ENCODE measurements at places on chromosomes 2 and 18.

DNA sequence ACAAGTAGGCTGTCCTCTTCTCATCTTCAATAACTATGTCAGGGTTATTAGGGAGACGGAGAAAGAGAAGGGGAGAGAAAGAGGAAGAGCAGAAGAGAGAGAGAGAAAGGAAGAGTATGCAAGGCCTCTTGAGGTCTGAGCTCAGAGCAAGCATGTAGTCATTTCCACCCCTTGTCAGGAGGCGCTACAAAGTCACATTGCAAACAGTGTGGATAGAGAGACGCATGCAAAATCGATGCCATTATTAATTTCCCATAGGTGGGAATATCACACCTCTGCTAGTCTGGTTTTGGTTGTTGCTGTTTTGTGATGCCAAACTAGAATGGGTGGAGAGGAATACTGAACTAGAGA, 24.2 kb upstream of the SERPINE2 start:
- H3K4me3 ChIP-seq, result no peak overlapping the region
- H3K27me3 ChIP-seq, result no peaks in the 10 kb centered on the region
- no peaks in the 10 kb centered on the region for H3K4me1 ChIP-seq
- H3K27ac ChIP-seq, result no peak overlapping the region

DNA sequence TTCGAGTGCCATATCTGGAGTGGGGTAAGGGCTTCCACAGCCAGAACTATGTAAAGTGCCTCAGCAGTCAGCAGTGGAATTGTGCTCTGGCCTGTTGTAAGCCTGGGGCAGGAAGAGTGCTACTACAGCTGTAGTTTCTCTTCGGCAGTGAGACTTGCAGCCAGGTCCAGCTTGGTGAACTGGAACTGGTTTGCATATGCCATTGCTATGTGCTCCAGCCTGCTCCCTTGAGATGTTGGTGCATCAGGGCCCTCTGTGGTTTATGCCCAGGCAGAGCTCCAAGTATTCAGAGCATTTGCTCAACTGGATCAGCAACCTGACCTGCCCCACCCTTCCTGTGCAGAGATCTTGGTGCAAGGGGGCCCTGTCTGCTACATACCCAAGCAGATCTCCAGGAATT, 47.8 kb downstream of the ZNF804A start:
- H3K4me3 ChIP-seq, result no peak overlapping the region
- H3K36me3 ChIP-seq, result no peaks in the 10 kb centered on the region
- no peak overlapping the region for H3K27ac ChIP-seq
- no peaks in the 10 kb centered on the region for H3K27me3 ChIP-seq
- DNase-seq, result no peak

- H3K36me3 ChIP-seq, result no peaks in the 10 kb centered on the region
- peaks cover 55% of the 10 kb centered on the region for H3K4me1 ChIP-seq
- DNase-seq, result no peak
- peak overlapping the region; percentile 95 for H3K27ac ChIP-seq
These were observed 81.9 kb upstream of the PKDCC start for GRCh38 chr2:41965909-41966295.

- H3K4me1 ChIP-seq, result no peaks in the 10 kb centered on the region
- H3K27me3 ChIP-seq, result no peaks in the 10 kb centered on the region
- H3K27ac ChIP-seq, result no peak overlapping the region
- H3K4me3 ChIP-seq, result no peak overlapping the region
- DNase-seq, result no peak
- H3K36me3 ChIP-seq, result no peaks in the 10 kb centered on the region
These were observed 900.3 kb downstream of the BCL11A start for GRCh38 chr2:59653164-59653563.

GRCh38 chr2:234673961-234674759, 177.3 kb upstream of the ARL4C start:
- no peak overlapping the region for H3K4me3 ChIP-seq
- peaks cover 2% of the 10 kb centered on the region for H3K36me3 ChIP-seq
- DNase-seq, result peak; percentile 21
- peaks cover 39% of the 10 kb centered on the region for H3K4me1 ChIP-seq
- peak overlapping the region; percentile 48 for H3K27ac ChIP-seq

DNA sequence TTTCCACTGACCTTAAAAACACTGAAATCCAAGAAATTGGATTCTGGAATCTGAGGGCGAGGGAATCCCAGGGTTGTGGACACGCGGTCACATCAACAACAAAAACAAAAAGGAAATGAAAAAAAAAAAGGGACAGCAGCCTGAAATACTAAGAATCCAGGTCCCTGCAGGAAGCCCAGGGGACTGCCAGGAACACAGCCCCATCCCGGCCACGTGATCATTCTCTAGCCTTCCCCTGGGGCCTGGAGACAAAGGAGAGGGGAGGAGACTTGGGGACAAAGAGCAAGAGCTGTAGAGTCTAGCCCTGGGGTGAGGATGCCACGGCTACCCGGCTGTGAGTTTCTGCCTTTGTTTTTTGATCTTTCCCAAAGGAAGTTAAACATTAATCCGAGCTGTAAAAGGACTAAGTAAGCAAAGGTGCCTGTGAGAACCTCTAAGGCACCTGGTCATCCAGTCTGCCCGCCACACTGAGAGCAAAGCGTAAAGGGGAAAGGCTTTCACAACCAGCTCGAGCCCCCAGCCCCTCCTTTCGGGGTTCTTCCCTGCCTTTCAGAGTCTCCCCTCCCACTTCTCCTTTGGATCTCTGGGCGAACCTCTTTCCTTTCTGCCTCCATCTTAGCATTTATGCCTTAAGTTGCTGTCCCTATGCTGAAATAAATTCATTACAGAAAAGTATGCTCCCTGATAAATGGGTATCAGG, 57.9 kb upstream of the MSH2 start:
- H3K36me3 ChIP-seq, result no peaks in the 10 kb centered on the region
- no peaks in the 10 kb centered on the region for H3K27me3 ChIP-seq
- DNase-seq, result no peak
- H3K27ac ChIP-seq, result peak overlapping the region; percentile 80

- no peak overlapping the region for H3K27ac ChIP-seq
- H3K27me3 ChIP-seq, result no peaks in the 10 kb centered on the region
- DNase-seq, result no peak
- H3K4me1 ChIP-seq, result peaks cover 9% of the 10 kb centered on the region
These were observed 111.0 kb downstream of the CERS6 start for GRCh38 chr2:168566974-168567665.

DNA sequence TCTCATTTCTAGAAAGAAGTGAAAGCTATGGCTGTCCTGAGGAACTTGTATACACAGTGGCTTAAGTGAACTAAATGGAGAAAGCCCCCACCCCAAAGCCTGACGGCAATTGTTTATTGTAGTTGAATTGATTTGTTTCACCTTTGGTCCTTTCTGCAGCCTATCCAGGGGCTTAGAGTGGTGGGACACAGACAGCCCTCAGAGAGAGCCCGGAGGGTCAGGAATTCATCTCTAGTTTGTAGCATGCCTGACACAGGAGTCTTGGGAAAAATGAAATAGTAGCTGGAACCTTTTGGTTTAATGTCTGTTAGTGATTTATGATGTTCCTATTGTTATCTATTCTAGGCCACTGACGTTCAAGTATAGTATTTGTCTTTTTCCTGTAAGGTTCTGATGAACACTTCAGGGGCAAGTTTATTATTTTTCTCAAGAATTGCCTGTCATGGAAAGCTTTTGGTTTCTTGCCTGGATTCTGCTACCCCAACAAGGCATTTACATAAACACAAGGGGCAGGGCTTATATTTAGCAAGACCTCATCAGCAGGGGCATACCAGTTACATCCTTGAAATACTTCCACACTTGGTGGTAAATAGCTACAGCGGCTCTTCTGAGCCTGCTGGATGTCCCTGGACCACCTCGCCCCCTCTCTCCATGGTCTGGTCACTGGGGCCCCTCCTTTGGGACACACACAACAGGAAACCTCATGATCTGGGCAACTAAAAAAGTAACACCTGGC, 44.4 kb downstream of the KCNE4 start:
- no peaks in the 10 kb centered on the region for H3K27me3 ChIP-seq
- DNase-seq, result no peak
- peak overlapping the region; percentile 59 for H3K27ac ChIP-seq
- peaks cover 3% of the 10 kb centered on the region for H3K36me3 ChIP-seq

GRCh38 chr2:205170399-205170798, 511.9 kb upstream of the NRP2 start:
- peaks cover 7% of the 10 kb centered on the region for H3K36me3 ChIP-seq
- H3K4me1 ChIP-seq, result peaks cover 14% of the 10 kb centered on the region
- no peak overlapping the region for H3K4me3 ChIP-seq

- no peaks in the 10 kb centered on the region for H3K27me3 ChIP-seq
- H3K27ac ChIP-seq, result no peak overlapping the region
- no peak overlapping the region for H3K4me3 ChIP-seq
- H3K4me1 ChIP-seq, result no peaks in the 10 kb centered on the region
- no peaks in the 10 kb centered on the region for H3K36me3 ChIP-seq
These were observed 214.4 kb upstream of the LRATD1 start for GRCh38 chr2:14418115-14418514.

- H3K27me3 ChIP-seq, result no peaks in the 10 kb centered on the region
- no peak overlapping the region for H3K27ac ChIP-seq
- H3K4me3 ChIP-seq, result no peak overlapping the region
- H3K4me1 ChIP-seq, result no peaks in the 10 kb centered on the region
- no peak for DNase-seq
- peaks cover 11% of the 10 kb centered on the region for H3K36me3 ChIP-seq
These were observed 29.5 kb downstream of the FLACC1 start for GRCh38 chr2:201327678-201328077.

- H3K4me3 ChIP-seq, result no peak overlapping the region
- peaks cover 3% of the 10 kb centered on the region for H3K27me3 ChIP-seq
- DNase-seq, result no peak
- H3K36me3 ChIP-seq, result no peaks in the 10 kb centered on the region
These were observed 67.8 kb downstream of the VSNL1 start for GRCh38 chr2:17608251-17608650.

DNA sequence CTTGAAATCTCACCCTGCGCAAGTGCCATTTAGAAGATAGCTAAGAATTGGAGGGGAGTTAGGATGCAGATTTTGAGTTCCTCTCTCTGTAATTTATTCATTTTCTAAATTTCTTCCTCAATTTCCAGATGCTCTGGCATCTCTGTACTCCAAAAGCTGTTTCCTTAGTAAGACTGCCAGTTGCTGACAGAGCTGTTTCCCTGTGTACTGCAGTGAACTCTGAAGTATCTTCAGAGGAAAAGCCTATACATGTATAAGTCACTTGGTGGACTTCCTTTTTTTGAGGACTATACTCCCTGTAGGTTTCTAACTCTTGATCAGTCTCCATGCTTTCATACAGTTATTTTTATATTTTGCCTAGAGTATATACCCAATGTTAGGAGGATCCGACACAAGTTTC, 1.5 kb upstream of the RESP18 start:
- H3K27me3 ChIP-seq, result peaks cover 75% of the 10 kb centered on the region
- no peak for DNase-seq
- H3K27ac ChIP-seq, result no peak overlapping the region
- no peaks in the 10 kb centered on the region for H3K36me3 ChIP-seq
- no peaks in the 10 kb centered on the region for H3K4me1 ChIP-seq
- H3K4me3 ChIP-seq, result no peak overlapping the region

- no peak overlapping the region for H3K4me3 ChIP-seq
- H3K36me3 ChIP-seq, result peaks cover 2% of the 10 kb centered on the region
- no peak for DNase-seq
- H3K27me3 ChIP-seq, result no peaks in the 10 kb centered on the region
- H3K27ac ChIP-seq, result no peak overlapping the region
- peaks cover 35% of the 10 kb centered on the region for H3K4me1 ChIP-seq
These were observed 48.7 kb upstream of the PKDCC start for GRCh38 chr2:41999128-41999480.

- no peak for DNase-seq
- no peaks in the 10 kb centered on the region for H3K4me1 ChIP-seq
- H3K4me3 ChIP-seq, result no peak overlapping the region
- no peaks in the 10 kb centered on the region for H3K36me3 ChIP-seq
- H3K27me3 ChIP-seq, result peaks cover 54% of the 10 kb centered on the region
These were observed 8.5 kb upstream of the CYRIA start for GRCh38 chr2:16674154-16674553.

DNA sequence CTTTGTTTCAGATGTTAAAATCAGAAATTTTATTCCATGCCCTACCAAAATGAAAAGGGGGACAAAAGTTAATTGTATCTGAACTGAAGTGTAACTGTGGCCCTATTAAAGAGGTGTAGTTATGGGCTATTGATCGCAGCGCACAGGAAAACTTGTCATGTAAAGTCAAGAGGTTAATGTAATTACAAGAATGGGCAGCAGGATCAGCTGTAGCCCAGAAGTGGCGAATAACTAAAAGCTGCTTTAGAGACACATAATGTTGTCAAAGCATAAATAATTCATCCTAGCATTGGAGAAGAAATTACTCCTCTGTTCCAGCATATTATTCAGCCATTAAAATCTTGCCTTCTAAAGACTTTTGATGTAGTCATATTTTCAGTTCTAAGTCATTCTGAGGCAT, 211.8 kb downstream of the EPHA4 start:
- DNase-seq, result no peak
- H3K27me3 ChIP-seq, result no peaks in the 10 kb centered on the region
- no peaks in the 10 kb centered on the region for H3K4me1 ChIP-seq
- no peaks in the 10 kb centered on the region for H3K36me3 ChIP-seq
- H3K4me3 ChIP-seq, result no peak overlapping the region

DNA sequence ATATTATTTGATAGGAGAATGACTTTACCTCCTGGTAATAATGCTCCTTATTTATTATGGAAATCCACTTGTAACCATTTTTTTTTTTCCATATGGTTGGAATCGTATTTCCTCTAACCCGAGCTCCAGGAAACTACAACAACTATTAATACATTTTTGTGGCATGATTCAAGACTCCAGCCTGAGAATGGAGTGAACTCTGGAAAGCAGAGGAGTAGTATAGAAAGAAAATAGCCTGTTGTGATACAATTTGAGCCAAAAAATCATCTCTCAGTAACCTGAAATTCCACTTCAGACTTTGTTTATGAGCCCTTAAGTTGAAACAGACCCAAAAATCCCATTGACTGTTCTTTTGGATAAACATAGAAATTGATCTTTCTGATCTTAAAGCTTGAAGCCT, 921.1 kb downstream of the SOCS6 start:
- no peaks in the 10 kb centered on the region for H3K4me1 ChIP-seq
- no peaks in the 10 kb centered on the region for H3K27me3 ChIP-seq

GRCh38 chr2:223943561-223944008, 1.6 kb downstream of the WDFY1 start:
- peaks cover 9% of the 10 kb centered on the region for H3K36me3 ChIP-seq
- peak overlapping the region; percentile 95 for H3K4me3 ChIP-seq
- H3K27ac ChIP-seq, result peak overlapping the region; percentile 95
- DNase-seq, result no peak
- no peaks in the 10 kb centered on the region for H3K27me3 ChIP-seq
- peaks cover 29% of the 10 kb centered on the region for H3K4me1 ChIP-seq

- peaks cover 22% of the 10 kb centered on the region for H3K27me3 ChIP-seq
- H3K4me3 ChIP-seq, result no peak overlapping the region
- H3K36me3 ChIP-seq, result no peaks in the 10 kb centered on the region
- H3K27ac ChIP-seq, result no peak overlapping the region
- peak; percentile 30 for DNase-seq
These were observed 49.8 kb upstream of the CNGA3 start for GRCh38 chr2:98296440-98296839.

GRCh38 chr2:75518638-75519465, 41.9 kb downstream of the EVA1A start:
- no peak overlapping the region for H3K4me3 ChIP-seq
- H3K27me3 ChIP-seq, result no peaks in the 10 kb centered on the region
- H3K27ac ChIP-seq, result no peak overlapping the region
- peaks cover 30% of the 10 kb centered on the region for H3K4me1 ChIP-seq
- peaks cover 47% of the 10 kb centered on the region for H3K36me3 ChIP-seq

- no peak overlapping the region for H3K27ac ChIP-seq
- H3K4me3 ChIP-seq, result no peak overlapping the region
- no peaks in the 10 kb centered on the region for H3K27me3 ChIP-seq
- H3K4me1 ChIP-seq, result peaks cover 4% of the 10 kb centered on the region
- DNase-seq, result no peak
These were observed 81.6 kb downstream of the PXDN start for GRCh38 chr2:1662606-1663180.
